ENCODE measurements at places on chromosomes 2 and 18.

- DNase-seq: no peak
Measured at GRCh38 chr2:147451902-147452515, 392.8 kb upstream of the ACVR2A start.

GRCh38 chr2:176167398-176167797 lies 10.3 kb downstream of the HOXD3 start:
- no peak for DNase-seq

GRCh38 chr2:203018181-203018580 lies 3.5 kb downstream of the NBEAL1 start:
- peak; percentile 13 for DNase-seq

GRCh38 chr18:5073026-5073944 lies 123.8 kb downstream of the AKAIN1 start:
- peak; percentile 20 for DNase-seq

GRCh38 chr2:142320067-142320466 lies 189.3 kb upstream of the LRP1B start:
- no peak for DNase-seq

- no peak for DNase-seq
Measured at GRCh38 chr2:205435970-205436369, 246.3 kb upstream of the NRP2 start.

All from activated CD4-positive, alpha-beta T cell treated with anti-CD3 and anti-CD28 coated beads, Interleukin-2, Interleukin-6, amounts not matched to agents 100 ng/mL and 50 ng/mL, durations not matched to agents 16 hours and 8 hours (primary cell).